Smooth muscle cell of the pulmonary artery (primary cell): ENCODE measurements at places on chromosomes 11 and 22. TPM values are rescaled to one million over a fixed set of nuclear protein-coding genes. Genes with fewer than 3 reads are reported as not detected.

Gene KRTAP5-3
- not detected in 2 replicates for total RNA-seq

Gene SCGB1C1
- total RNA-seq, result not detected in 2 replicates

Gene TCN1
- total RNA-seq, result not detected in 2 replicates

Gene FAM118B
- total RNA-seq, result 14.6 and 14.9 TPM in 2 replicates

Gene SCARF2
- 41.4 and 64.6 TPM in 2 replicates for total RNA-seq

Gene AGBL2
- 1.1 and 1.8 TPM in 2 replicates for total RNA-seq

Gene PKP3
- 0.56 and 0.65 TPM in 2 replicates for total RNA-seq

Gene OR51B2
- total RNA-seq, result 0.13 TPM in 2 replicates

Gene NADSYN1
- 70.9 and 118 TPM in 2 replicates for total RNA-seq

Gene TEX54
- not detected in 2 replicates for total RNA-seq

Gene HEPN1
- not detected in 2 replicates for total RNA-seq

Gene BCO2
- 1.4 and 1.6 TPM in 2 replicates for total RNA-seq

Gene ABCC8
- not detected in 2 replicates for total RNA-seq

Gene MIAT
- 0.63 and 0.72 TPM in 2 replicates for total RNA-seq

Gene SLC22A6
- not detected in 2 replicates for total RNA-seq

Gene SHISA8
- not detected in 2 replicates for total RNA-seq

Gene MYBPC3
- not detected in 2 replicates for total RNA-seq

Gene MAPK8IP1
- 5.8 and 6.5 TPM in 2 replicates for total RNA-seq

Gene FGF19
- total RNA-seq, result not detected in 2 replicates

Gene SERPIND1
- not detected in 2 replicates for total RNA-seq

Gene PRDX5
- total RNA-seq, result 148 and 174 TPM in 2 replicates

Gene WT1
- total RNA-seq, result 0.07 TPM in 1 of 2 replicates, not detected in the other

Gene GLYATL2
- total RNA-seq, result 0.78 and 1.1 TPM in 2 replicates

Gene GLYAT
- not detected in 2 replicates for total RNA-seq

Gene FBLN1
- 150 and 215 TPM in 2 replicates for total RNA-seq

Gene CELF1
- total RNA-seq, result 95.1 and 97.9 TPM in 2 replicates
